ENCODE measurements at places on chromosomes 13 and 19. TPM values are rescaled to one million over a fixed set of nuclear protein-coding genes. Genes with fewer than 3 reads are reported as not detected.
A peak's percentile ranks its signal among the peaks of the same experiment; 100 is the strongest.

ZNF208 gene
- 2.5 TPM for polyA plus RNA-seq

GRCh38 chr19:3708207-3708931 is at the start of gene TJP3:
Gene TJP3 (plus strand): TSS chr19:3708384. CDS start chr19:3728433, 20,049 bp downstream.
- peak; percentile 79 for DNase-seq

GRCh38 chr13:51045451-51045850 is 65.6 kb downstream of the C13orf42 start:
- no peak for DNase-seq

DNA sequence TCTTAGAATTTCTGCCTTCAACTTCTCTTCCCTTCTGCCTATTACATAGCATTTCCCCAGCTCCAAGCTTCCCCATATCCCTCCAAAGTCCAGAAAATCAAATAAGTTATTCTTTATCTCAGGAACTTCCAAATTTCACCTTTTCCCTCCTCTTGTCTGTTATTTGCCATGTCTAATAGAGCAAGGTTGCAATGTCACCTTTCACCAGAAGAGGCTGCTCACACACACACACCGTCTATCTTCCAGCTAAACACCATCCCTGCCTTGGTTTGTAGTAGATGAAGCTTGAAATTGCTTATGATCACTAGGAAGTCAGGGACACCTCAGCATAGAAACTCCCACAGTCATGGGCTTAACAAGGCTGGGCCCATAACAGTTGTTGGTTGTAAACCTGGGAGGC is 48.4 kb downstream of the ZNRF4 start:
- DNase-seq: no peak

DNA sequence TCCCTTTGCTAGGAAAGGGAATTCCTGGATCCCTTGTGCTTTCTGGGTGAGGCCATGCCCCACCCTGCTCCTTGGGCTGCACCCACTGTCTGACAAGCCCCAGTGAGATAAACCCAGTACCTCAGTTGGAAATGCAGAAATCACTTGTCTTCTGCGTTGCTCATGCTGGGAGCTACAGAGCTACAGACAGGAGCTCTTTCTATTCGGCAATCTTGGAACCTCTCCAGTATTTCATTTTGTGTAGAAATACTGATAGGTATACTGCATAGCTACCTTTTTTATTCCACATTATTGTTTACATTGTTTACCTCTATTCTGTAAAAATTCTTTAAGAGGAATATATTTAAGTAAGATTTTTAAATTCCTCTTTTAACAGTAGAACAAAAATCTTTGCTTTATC is 302.5 kb upstream of the SLITRK5 start:
- no peak for DNase-seq

ZNF329 gene
- polyA plus RNA-seq: 20.5 TPM

PINLYP gene
- 21.2 TPM for polyA plus RNA-seq

GRCh38 chr13:24127116-24127631 is 33.3 kb upstream of the SPATA13 start:
- DNase-seq: no peak

- no peak for DNase-seq
These were observed 128.3 kb downstream of the STK24 start for GRCh38 chr13:98448642-98448928.

- DNase-seq: no peak
These were observed 251.6 kb downstream of the KLF5 start for GRCh38 chr13:73310366-73310765.

- DNase-seq: no peak
These were observed 406.8 kb downstream of the DACH1 start for GRCh38 chr13:71460211-71460610.

TEX29 gene
- polyA plus RNA-seq: 1.0 TPM

DNA sequence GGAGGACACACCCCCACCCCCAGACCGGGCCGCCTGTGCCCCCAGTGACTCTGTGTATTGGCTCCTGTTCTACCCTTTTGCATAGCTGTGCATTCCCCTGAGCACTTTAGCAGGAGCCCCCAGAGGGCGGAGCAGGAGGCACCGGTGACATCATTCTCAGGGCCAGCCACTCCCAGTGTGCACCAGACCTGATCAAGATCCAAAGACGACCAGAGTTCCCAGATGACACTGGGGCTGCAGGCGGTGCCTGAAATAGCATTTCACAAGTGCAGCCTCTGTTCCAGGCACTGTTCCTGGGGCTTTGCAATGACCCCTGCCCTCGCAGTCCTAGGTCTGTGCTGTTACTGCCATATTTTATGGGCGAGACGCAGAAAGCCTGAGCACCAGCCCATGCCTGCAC is 14.5 kb upstream of the PTPRS start:
- DNase-seq: no peak

GRCh38 chr13:59358014-59358413 is 805.7 kb downstream of the DIAPH3 start:
- DNase-seq: no peak

GRCh38 chr13:113625965-113626721 is 31.9 kb downstream of the ATP4B start:
- DNase-seq: no peak

- no peak for DNase-seq
These were observed 31.8 kb upstream of the HOMER3 start for GRCh38 chr19:18972851-18973250.

DNA sequence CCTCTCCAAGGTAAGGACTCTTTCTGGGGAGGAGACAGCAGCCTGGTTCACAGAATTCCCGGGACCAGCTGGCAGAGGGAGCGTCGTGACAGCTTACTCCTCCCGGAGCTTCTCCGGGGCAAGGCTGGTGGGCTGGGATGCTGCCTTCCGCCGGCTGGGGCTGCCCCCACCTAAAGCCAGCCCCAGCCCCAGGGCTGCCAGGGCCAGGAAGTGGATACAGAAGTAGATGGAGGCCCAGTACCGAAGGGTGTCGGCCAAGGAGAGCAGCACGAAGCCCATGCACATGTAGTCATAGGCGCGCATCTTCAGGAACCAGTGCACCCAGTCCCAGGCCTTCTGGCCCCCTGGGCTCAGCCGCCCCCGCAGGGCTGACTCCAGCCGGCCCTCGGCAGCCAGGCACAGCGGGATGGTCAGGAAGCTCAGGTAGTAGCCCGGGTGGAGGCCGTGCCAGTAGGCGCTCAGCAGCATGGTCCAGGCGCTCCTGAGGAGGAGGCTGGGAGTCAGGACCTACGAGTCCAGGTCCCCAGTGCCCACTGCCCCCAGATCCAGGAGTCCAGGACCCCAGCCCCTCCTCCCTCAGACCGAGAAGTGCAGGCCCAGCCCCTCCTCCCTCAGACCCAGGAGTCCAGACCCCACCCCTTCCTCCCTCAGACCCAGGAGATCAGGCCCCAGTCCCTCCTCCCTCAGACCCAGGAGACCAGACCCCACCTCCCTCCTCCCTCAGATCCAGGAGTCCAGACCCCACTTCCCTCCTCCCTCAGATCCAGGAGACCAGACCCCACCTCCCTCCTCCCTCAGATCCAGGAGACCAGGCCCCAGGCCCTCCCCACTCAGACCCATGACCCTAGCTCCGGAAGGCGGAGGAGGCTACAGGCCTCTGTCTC is 1.2 kb upstream of the TMC4 start:
- no peak for DNase-seq

- no peak for DNase-seq
These were observed 1.9 kb upstream of the CACNG7 start for GRCh38 chr19:53907193-53907581.

DNA sequence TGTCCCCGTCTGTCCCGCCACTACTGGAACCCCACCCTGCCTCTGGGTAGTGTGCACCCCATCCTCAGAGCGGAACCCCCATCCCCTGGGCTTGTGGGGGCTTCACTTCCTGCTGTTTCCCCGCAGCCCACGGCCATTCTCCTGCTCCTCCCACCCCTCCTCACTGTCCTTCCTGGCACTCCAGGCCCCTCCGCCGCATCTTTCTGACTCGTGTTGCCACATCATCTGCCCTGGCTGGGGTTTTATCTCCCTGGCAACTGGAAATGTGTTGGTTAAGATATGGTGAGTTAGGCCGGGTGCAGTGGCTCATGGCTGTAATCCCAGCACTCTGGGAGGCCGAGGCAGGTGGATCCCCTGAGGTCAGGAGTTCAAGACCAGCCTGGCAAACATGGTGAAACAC is 37.3 kb downstream of the KDM4B start:
- no peak for DNase-seq

B3GNT3 gene
- not detected for polyA plus RNA-seq

GRCh38 chr19:30862876-30863275 is 486.4 kb downstream of the TSHZ3 start:
- no peak for DNase-seq

- no peak for DNase-seq
These were observed 35.4 kb upstream of the INTS6 start for GRCh38 chr13:51488212-51488611.

DNA sequence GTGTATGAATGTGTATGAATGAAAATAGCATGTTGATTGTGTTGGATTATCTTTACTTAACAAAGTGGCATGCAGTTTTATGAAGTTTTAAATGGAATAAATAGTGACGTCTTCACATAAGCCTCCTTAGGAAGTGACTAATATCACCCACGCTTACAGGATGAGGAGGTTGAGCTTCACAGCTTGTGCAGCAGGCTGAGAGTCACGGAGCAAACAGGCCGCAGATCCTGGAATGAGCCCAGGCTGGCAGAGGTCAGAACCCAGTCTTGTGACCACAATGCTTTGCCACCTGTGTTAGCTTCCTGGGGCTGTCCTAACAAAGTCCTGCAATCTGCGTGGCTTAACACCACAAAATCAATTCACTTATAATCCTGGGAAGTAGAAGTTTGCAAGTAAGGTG is 20.8 kb downstream of the LAIR2 start:
- no peak for DNase-seq

GRCh38 chr19:8702350-8702749 is 3.8 kb upstream of the ACTL9 start:
- DNase-seq: no peak

- DNase-seq: no peak
These were observed 64.9 kb downstream of the DNAJC3 start for GRCh38 chr13:95741584-95742563.

ARHGAP33 gene
- 31.1 TPM for polyA plus RNA-seq

PAN3 gene
- 54.8 TPM for polyA plus RNA-seq

- DNase-seq: no peak
These were observed 37.4 kb downstream of the RYR1 start for GRCh38 chr19:38470788-38471480.

DNA sequence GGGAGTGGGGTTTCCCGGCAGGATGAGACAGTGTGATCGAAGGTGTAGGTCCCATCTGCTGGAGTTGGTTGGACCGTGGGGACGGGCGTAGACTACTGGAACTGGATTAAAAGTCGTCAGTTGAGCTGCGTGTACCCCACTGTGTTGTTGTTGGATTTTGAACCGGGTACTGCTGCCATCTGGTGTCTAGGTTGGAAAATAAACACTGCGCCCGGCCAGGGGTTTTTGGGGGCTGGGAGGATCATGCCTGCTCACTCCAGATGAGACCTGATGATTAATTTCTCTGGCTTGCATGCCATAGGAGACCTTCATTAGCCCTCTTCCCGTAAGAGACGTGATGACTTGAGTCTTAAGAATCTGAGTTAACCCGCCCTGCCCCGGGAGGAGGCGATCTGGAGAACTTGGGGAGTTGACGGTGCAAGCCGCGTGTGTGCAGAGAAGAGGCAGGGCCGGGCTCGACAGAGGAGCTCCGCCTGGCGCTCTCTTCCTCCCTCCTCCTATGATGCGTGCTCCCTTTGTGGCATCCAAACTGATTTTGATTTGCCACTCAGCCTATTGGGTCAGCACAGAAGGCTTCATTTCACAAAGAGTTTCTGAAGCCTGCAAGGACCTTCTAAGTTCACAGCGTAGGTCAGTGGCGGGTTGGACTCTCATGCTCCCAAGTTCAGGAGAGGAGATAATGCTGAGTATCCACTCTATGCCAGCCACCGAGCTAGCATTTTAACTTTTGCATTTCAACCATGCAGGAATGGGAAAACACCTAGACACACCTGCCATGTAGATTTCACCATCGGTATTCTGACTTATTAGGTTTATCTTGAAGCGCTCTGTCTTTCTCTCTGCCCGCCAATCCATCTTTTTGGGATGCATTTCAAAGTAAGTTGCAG is 2.7 kb downstream of the UHRF1 start:
- DNase-seq: peak; percentile 85

- no peak for DNase-seq
These were observed 17.1 kb upstream of the PAN3 start for GRCh38 chr13:28121224-28121623.

- peak; percentile 49 for DNase-seq
These were observed 495 bp downstream of the DCLK1 start for GRCh38 chr13:36130552-36131221.

GRCh38 chr13:20128459-20128931 is 32.4 kb downstream of the GJA3 start:
- no peak for DNase-seq

DNA sequence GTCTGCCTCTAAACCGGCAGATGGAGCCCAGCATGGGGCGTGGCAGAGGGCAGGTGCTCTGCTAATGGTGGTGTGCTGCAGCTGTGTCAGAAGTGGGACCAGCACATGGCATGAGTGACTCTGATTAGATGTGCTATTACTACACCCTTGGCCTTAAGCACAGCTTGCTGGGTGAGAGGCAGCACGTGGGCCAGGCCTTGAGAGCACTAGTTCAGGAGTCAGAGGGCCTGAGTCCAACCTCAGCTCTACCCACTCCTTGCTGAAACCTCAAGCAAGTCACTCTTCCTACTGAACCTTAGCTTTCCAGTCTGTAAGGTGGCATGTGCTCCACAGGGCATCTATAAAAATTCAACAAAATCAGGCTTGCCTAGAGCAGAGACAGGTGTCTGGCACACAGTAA is 22.7 kb downstream of the AKT2 start:
- no peak for DNase-seq

DNA sequence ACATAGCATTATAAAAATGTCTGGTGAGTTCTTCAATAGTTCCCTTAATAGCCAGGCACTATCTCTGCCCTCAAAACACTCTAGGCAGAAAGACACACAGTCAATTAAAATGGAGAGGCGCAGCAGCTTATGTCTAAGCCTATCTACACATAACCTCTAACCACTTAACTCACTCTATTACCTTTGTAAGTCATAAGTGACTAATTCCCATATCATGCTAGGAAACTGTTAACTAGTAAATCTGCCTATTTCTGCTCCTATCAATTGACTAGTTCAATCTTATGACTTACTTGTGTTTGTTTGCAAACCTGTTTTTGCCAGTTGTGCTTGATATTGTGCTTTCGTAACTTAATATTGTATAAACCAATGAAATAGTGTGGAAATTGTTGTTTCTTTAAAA is 3.2 kb downstream of the CCDC122 start:
- no peak for DNase-seq

- no peak for DNase-seq
These were observed 38.9 kb downstream of the COL4A1 start for GRCh38 chr13:110268061-110268460.

DNA sequence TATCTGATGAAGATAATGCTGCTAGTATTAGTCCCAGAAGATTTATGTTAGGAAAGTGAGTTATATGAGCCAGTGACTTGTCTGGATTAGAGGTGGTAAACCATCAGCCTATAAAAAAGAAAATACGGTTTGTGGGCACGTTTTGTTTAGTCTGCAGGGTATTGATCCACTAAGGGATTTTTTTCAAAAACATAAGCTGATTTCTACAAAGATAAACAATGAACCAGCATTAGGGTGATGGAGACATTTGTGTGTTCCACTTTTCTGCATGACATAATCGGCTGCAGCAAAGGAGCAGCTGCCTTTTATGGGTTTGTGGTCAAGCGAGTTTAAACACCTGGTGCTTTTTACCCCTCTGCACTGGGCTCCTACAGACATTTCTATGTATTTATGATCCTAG is 836.4 kb upstream of the GPC6 start:
- no peak for DNase-seq
